HepG2 (cell line): ENCODE measurements at places on chromosomes 12 and 14.

GRCh38 chr12:124653169-124653931, 85.9 kb upstream of the NCOR2 start:
- no peak for DNase-seq

- no peak for DNase-seq
Observed at GRCh38 chr14:65035049-65035448, 48.4 kb downstream of the FNTB start.

- no peak for DNase-seq
Observed at GRCh38 chr12:112806721-112807120, 15.2 kb downstream of the RPH3A start.

GRCh38 chr12:122964439-122965257, 1.6 kb downstream of the ABCB9 start:
- peak; percentile 54 for DNase-seq

DNA sequence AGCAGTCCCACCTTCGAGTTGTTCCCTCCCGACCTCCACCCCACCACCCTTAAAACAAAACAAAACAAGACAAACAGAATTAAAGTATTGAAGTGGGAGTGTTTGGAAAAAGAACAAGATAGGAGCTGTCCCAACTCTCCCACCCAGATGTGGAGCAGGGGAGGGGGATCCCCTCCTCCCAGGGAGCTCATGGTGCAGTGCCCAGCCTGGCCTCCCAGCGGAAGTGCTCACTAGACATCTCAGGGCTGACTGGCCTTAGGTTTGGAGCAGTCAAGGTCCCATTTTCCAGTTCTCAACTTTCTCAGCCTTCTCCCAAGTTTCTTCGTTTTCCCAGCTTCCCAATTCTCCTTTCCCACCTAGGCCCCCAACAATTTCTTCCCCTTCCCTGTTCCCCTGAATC, 2.9 kb downstream of the SP7 start:
- no peak for DNase-seq

DNA sequence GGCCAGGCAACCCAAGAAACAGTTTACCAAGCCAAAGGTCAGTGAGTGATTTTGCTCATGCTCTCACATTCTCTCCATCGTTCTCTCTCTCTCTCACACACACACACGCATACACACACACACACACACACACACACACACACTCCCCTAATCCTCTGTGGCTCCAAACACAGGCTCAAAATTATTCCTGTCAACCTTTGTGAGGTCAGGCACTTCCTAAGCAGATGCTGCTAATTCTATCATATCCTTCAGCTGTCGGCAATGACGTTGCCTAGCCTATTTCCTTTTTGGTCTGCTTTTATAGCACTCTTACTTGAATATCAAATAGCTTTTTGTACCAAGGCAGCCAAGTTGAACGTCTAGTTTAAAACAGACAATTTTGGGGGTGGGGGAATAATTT, 98.9 kb upstream of the EGLN3 start:
- DNase-seq = no peak

DNA sequence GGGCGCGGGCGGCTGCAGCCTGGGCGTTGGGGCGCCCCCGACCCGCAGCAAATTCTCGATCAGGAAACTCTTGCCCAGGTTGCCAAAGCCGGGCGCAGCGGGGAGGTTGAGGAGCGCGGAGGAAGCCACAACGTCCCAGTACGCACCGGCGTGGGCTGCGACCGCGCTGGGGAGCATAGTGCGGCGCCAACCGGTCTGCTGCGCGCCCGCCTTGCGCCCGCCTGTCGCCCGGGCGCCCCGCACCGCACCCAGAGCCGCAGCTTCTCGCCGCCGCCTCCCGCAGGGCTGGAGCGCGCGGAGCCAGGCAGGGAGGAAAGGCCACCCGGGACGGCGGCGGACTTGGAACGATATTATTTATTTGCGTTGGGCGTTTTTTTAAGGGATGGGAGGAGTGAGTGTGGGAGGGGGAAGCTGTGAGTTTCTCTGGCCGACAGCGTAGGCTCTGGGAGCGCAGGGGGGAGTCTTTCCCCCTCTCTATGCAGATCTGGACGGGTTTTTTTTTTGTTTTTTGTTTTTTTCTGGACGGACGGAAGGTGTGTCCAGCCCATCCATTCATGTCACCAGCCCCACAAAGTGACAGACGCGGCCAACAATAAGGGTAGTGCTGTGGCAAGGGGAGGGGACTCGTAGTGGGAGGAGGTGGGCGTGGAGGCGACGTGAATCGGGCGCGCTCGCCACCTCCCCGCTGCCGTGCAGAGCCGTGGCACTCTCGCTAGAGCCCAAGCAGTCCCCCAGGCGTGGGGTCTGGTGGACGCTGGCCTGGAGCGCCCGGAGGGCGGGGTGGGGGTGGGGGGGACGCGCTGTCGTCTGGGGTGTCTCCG, at the start of gene DBX2:
Gene DBX2 (minus strand): TSS at position 349 of the 821 bp plus-strand sequence. CDS start 172 bp downstream, at position 177.
- no peak for DNase-seq

DNA sequence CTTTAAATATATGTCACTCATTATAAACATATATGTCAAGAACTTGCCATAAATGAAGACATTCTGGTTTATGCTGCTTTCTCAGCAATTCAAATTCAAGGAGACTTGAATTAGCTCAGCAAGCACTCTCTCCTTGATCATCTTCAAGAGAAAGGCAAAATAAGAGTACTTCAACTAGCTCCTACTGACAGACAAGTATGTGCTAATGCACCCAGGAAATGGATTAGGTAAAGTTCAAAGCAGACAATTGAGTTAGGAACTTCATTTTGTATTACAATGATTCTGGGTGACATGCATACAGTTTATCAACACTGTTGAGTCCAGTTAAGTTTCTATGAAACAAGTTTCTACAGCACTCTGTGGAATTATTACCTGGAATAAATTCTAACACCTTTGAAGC, 455.9 kb upstream of the USP15 start:
- no peak for DNase-seq

- DNase-seq = peak; percentile 29
Observed at GRCh38 chr12:2395354-2395977, 342.7 kb downstream of the CACNA1C start.

GRCh38 chr12:64670019-64670418, 59.7 kb downstream of the RASSF3 start:
- DNase-seq = no peak

- DNase-seq = no peak
Observed at GRCh38 chr12:94208622-94208966, 60.2 kb downstream of the PLXNC1 start.

DNA sequence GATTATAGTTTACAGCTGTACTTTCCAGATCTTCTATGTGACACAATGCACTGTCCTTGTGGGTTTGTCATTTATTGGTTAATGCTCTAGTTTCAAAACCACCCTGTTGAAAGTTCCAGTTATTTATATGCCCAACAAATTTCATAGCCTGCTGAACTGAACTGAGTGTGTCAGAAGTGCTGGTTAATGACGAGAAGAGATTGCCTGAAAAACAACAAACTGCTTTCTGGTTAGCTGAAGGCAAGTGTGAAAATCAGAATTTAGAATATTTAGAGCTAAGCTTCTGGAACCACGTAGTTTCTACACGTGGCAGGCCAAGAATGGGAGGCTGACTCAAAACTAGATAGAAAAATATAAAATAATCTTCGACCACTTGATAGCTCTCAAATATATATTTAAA, 19.1 kb upstream of the RIN3 start:
- DNase-seq = no peak

DNA sequence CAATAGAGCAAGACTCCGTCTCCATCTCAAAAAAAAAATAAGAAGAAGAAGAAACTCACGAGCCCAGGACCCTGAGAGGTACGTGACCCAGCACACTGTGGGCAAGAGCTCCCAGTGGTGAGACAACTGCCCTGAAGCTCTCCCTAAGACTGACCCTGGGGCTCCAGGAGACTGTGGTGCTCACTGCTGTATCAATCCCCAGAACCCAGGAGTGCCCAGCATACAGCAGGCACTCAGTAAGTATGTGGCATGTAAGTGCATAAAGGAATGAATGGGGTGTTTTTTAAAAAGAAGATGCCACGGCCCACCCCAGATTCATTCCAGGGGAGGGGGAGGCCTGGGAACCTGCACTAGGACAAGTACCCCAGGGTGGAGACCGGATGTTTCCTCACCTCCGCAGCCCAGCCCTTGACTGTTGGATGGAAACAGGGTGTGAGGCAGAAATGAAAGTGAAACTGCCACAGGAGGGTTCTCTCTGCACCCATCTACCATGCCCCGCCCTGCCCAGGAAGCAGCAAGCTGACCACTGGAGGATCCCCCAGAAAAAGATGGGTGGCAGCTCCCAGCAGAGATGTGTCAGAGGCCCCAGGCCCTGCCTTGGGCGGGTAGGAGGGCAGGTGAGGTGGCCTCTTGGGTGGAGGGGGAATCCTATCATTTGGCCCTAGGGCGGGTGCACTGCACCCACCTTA, 12.2 kb downstream of the ITPK1 start:
- DNase-seq = no peak

DNA sequence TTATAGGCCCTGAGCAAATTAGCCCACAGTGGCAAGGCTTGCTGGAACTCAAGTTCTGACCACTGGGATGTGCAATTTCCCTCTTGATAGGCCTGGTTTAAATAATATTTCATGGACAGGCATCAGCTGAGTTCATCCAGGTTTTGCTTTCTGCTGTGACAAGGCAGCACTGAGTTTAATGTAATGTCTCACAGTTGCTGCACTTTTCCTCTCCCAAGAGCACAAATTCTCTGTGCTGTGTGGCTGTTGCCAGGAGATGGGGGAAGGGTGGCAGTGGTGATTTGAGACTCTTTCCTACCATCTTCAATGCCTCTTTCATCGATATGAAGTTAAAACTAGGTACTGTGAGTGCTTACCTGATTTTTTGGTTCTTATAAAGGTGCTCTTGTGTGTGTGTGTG, 272.8 kb upstream of the STXBP6 start:
- DNase-seq = no peak

DNA sequence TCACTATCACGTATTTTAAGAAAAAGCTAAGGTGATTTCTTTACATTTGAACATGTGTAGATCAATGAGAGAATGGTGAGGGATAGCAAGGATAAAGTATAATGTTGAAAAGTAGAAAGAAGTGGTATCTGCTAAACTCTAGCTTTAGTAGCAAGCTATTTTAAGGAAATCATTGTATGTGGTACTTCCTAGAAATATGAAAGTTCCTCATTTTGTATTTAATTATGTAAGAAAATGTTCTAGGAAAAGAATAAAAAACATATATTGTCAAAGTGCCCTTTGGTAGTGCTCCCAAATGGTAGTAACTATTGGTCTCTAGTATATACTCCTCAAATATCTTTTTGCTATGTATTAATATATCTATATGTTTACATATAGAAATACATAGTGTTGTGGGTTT, 35.7 kb downstream of the RAB21 start:
- DNase-seq = no peak

DNA sequence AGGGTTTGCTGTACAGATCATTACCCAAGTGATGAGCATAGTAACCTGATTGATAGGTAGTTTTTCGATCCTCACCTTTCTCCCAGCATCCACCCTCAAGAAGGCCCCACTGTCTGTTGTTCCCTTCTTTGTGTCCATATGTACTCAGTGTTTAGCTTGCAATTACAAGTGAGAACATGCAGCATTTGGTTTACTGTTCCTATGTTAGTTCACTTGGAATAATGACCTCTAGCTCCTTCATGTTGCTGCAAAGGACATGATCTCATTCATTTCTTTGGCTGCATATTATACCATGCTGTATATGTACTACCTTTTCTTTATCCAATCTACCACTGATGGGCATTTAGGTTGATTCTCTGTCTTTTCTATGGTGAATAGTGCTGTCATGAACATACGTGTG, 181.6 kb upstream of the FOXG1 start:
- DNase-seq = no peak

DNA sequence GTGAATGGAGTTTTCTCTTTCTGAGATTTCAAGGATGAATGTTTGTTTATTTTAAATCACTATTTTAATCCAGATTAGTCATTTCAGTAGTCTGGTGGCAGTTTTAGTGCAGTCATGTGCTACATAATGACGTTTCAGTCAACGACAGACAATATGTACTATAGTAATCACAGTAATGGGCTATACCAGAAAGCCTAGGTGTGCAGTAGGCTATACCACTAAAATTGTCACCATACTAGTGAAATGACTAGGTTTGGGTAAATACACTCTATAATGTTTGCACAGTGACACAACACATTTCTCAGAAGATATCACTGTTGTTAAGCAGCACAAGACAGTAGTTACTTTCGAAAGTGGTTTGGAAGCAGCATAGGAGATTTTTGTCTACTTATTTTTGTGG, 203.1 kb downstream of the ETNK1 start:
- DNase-seq = peak; percentile 3

DNA sequence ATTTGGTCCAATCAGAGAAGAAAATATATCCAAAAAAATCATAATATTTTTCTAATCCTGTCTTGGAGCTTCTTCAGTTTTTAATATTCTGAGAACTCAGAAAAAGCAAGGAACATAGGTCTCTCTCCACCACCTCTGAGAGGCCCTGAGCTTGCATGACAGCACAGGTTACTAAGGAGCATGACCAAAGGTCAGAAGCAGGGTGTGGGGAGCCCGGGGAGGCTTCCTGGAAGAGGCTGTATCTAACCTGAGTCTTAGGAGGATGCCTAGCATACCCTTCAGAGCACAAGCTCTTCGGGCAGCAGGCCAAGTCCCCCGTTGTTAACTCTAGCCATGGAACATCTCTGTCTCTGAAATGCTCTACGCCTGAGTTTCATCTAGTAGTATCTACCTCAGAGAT, 15.7 kb upstream of the STON2 start:
- DNase-seq = no peak

GRCh38 chr14:23306412-23307145, at the start of gene BCL2L2:
Gene BCL2L2, plus strand, starts transcription at chr14:23306833. Its CDS starts 935 bp downstream, at chr14:23307768.
- peak; percentile 98 for DNase-seq

GRCh38 chr12:121227294-121227693, 17.4 kb downstream of the P2RX4 start:
- peak; percentile 63 for DNase-seq

DNA sequence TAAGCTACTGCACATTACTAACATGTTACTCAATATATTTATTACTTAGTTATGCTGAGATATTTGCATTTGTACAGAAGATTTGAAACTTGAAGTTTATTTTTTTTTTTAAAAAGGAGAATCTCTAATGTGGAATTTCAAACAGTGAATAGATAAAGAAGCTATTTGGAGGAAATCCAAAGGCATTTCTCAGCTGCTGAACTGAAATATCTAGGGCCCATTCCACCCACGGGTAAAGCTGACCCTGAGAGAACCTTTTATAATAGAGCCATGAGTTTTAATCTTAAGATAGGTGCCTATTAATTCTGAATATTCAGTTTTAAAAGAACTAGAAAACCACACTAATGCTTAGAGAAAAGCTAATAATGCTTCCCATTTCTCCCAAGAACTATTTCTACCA, 225.4 kb upstream of the CAND1 start:
- no peak for DNase-seq

GRCh38 chr12:19834592-19834991, 395.3 kb downstream of the AEBP2 start:
- no peak for DNase-seq

GRCh38 chr12:6647083-6647604, at the start of gene ACRBP:
Gene ACRBP, minus strand, starts transcription at chr12:6647432. Its CDS starts 66 bp downstream, at chr12:6647366.
- no peak for DNase-seq

- peak; percentile 34 for DNase-seq
Observed at GRCh38 chr12:69055280-69055679, 122.3 kb upstream of the CPM start.

GRCh38 chr14:69924201-69924600, 45.0 kb downstream of the SMOC1 start:
- DNase-seq = no peak

- no peak for DNase-seq
Observed at GRCh38 chr12:79983986-79984620, 49.2 kb upstream of the PPP1R12A start.

- no peak for DNase-seq
Observed at GRCh38 chr12:69064734-69065443, 131.9 kb upstream of the CPM start.
